ENCODE measurements at places on chromosomes 6 and 20. TPM values are rescaled to one million over a fixed set of nuclear protein-coding genes. Genes with fewer than 3 reads are reported as not detected.

The PRR18 gene
- total RNA-seq = 0.04 TPM

DNA sequence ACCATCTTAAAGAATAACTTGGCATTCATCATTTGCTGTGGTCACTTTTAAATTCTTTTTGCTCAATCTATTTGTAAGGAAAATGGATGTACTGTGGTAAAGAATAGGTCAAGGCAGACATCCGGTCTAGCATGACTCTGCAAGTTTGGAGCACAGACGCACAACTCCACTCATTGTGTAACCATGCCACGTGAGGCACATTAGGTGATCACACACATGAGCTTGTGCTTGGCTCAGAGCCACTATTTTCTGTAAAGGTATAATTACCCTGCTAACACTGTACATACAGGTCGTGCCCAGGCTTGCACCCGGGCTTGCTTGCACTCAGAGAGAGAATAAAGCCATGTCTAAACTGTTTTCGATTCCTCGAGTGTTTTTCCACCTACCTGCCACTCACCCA lies 1289.1 kb upstream of the ADGRB3 start:
- peak; percentile 27 for DNase-seq

The MAP7 gene
- 0.07 TPM for total RNA-seq

The HTR1B gene
- not detected for total RNA-seq

The ABHD16A gene
- total RNA-seq = 43.5 TPM

- DNase-seq = no peak
Observed at GRCh38 chr20:59777331-59777725, 156.1 kb downstream of the SYCP2 start.

GRCh38 chr6:17059850-17060249 lies 42.0 kb upstream of the STMND1 start:
- no peak for DNase-seq

GRCh38 chr6:63864061-63864460 lies 228.5 kb downstream of the PHF3 start:
- no peak for DNase-seq

The TAGAP gene
- not detected for total RNA-seq

- DNase-seq = no peak
Observed at GRCh38 chr6:38413102-38413800, 226.5 kb downstream of the BTBD9 start.

- DNase-seq = peak; percentile 26
Observed at GRCh38 chr6:40852779-40853373, 186.1 kb downstream of the UNC5CL start.

DNA sequence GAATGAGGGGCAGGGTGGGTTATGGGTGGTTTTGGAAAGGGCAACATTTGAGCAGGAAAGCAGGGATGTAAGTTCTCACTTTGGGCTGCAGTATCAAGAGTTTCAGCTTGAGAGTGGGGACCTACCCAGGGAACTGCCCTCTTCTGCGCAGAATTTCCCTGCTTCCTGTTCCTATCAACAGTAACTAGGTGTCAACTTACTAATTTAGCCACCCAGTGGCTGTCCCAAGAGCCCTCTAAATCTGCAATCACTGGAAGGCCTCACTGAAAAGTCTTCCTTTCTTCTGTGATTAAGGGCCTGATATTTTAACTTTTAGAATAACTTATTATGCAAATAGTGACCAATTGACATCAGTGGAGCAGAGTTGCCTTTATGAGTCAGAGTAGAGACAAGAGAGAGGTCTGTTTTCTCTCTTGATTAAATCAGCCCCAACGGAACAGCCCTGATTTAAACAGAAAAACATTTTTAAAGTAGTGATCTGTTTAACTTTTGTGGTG lies 118.2 kb upstream of the RIPOR2 start:
- no peak for DNase-seq

The SEMG1 gene
- not detected for total RNA-seq

DNA sequence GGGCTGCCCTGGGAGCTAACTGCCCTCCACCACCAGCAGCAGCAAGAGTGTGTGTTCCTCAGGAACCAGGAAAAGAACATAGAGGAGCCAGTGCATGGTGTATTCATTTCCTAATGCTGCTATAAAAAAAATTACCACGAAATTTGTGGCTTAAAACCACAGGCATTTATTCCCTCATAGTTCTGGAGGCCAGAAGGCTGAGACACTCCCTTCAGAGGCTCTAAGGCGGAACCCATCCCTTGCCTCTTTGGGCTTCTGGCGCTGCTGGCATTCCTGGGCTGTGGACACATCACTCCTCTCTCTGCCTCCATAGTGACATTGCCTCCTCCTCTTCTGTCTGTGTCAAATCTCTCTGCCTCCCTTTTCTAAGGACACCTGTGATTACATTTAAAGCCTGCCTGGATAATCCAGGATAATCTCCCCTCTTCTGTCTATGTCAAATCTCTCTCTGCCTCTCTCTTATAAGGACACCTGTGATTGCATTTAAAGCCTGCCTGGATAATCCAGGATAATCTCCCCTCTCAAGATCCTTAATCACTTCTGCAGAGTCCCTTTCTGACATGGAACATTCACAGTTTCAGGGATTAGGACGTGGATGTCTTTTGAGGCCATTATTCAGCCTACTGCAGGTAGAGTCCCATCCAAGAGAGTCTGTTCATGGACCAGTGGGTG lies 54.7 kb downstream of the NDUFAF5 start:
- no peak for DNase-seq

- no peak for DNase-seq
Observed at GRCh38 chr6:32963866-32964265, 4.5 kb upstream of the BRD2 start.

- DNase-seq = no peak
Observed at GRCh38 chr6:105320765-105321164, 82.1 kb downstream of the PREP start.

The FAXC gene
- total RNA-seq = 0.11 TPM

The DCDC2 gene
- 40.4 TPM for total RNA-seq
